Heart right ventricle (tissue), 16 donors: ENCODE measurements at places on chromosomes 13 and 19.

DNA sequence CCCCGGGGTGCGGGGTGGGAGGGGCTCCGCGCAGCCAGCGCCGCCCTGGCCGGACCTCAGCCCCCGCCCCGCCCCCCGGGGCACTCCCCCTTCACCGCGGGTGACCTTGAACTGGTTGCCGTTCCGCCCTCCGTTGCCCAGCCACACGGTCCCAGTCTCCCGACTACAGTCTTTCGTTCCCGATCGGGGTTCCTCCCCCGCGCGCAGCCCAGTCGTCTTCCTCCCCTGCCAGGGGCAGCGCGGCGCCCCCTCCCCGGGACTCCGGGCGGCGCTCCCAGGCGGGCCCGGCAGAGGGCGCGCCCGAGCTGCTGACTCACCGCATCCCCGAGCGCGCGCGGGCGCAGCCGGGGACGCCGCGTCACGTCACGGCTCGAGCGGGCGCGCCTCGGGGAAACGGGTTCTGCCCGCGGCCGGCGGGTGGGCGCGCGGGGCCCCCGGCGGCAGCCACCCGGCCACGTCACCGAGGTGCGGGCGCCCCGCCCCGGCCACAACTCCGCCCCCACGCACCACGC, 459 bp downstream of the MIDN start:
- DNase-seq: peak; percentile 88

- peak; percentile 71 for DNase-seq
Measured at GRCh38 chr13:110126391-110126961, 180.5 kb downstream of the COL4A1 start.

GRCh38 chr13:72650051-72650700, 77.3 kb downstream of the MZT1 start:
- no peak for DNase-seq

- no peak for DNase-seq
Measured at GRCh38 chr19:30802424-30803013, 430.3 kb downstream of the ZNF536 start.
